ENCODE measurements at places on chromosomes 11 and 22. TPM values are rescaled to one million over a fixed set of nuclear protein-coding genes. Genes with fewer than 3 reads are reported as not detected.

The SMTNL1 gene
- total RNA-seq, result not detected

The SCGB2A2 gene
- not detected for total RNA-seq

DNA sequence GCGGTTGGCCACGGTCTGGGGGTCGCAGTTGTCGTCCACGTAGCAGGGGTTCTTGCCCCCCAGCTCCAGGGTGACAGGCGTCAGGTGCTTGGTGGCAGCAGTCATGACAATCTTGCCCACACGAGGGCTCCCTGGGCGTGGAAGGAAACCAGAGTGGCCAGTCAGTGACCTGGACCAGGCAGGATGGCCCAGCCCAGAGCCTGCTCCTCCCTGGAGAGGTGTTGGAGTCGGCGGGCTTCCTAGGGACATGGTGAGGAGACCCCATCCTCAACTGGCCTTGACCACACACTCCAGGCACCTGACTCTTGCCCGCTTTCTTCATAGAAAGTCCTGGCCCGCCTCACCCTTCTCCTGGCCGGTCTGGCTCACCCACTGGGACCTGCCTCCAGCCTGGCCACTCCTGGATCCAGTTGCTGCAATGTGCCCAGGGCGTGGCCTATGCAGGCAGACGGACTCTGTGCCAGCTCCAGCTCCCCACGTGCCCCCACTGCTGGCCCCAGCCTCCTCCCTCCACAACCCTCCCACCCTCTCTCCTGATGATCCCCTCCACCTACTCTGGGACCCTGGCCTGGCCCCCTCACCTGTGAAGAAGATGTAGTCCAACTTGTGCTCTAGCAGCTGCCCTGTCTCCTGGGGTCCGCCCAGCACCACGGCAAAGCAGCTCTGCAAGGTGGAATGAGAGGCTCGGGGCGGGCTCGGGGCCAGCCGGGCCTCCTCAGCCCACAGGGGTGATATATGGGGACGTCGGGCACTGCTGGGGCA lies 8.7 kb downstream of the ALDH3B2 start:
- no peak for DNase-seq

- DNase-seq, result no peak
Observed at GRCh38 chr11:45942381-45942780, 19.9 kb downstream of the LARGE2 start.

The FBXO3 gene
- 17.0 TPM for total RNA-seq

- DNase-seq, result no peak
Observed at GRCh38 chr11:68847395-68847794, 5.7 kb upstream of the CPT1A start.

- DNase-seq, result no peak
Observed at GRCh38 chr11:65445604-65446445, 23.2 kb downstream of the NEAT1 start.

The CNGA4 gene
- not detected for total RNA-seq

The CD151 gene
- 54.9 TPM for total RNA-seq

GRCh38 chr11:118634431-118635236 lies 27.2 kb downstream of the PHLDB1 start:
- DNase-seq, result no peak

DNA sequence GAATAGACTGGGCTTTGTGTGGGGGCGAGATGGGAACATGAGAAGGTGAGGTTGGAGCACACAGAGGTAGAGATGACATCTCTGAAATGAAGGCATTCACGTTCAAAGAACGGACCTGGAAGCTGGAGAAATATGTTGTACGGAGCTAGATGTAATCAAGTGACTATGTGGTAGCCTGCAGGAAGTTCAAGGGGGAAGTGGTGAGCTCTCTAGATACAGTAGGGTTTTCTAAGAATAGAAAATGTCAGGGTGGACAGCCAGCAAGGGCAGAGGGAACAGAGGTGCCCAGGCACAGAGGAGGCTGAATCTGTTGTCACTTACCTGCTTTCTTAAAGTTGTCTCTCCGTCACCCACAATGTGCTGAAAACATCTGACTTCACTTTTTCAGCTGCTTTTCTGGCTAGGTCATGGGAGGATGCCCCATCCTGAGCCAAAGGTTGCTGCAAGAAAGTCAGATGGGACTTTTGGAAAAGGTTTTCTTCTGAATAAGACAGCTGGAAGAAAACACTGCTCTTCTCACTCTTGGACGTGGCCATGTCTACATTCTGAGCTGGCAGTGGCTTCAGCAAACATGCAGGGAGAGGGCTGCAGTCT lies 171.5 kb upstream of the B3GAT1 start:
- DNase-seq, result peak; percentile 57

DNA sequence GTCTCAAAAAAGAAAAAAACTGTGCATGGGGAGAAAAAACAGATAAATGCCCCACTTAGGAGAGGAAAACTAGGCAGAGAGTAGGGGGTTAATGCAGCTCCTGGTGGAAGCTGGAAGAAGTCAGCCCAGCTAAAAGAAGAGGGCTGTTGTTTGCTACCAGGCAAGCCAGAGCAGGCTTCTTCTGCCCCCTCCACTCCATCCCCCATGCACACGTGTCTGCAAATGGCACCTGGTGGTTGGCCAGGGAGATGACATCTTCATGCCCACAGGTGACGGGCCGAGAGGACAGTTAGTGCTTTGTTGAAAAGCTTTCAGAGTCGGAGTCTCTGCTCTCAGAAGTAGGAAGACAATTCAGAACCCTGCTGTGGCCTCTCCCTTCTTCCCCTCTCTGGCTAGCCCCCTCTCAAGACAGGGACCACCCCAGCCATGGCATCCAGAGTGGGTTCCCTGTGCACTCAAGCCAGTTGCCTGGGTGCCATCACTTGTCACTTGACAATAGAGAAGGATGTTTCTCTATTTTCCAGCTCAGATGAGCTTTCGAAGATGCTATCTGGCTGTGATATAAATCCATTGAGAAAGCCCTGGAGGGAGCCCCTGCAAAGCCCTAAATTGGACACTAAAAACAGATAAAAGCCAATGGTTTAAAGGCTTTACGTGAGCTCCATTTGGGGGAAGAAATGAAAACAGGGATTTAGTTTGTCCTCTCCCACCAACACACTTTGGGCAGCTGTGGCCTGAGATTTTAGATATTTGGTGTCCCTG lies 142.0 kb downstream of the TRIM29 start:
- DNase-seq, result no peak

GRCh38 chr11:43989162-43989981 lies 46.9 kb downstream of the C11orf96 start:
- no peak for DNase-seq

DNA sequence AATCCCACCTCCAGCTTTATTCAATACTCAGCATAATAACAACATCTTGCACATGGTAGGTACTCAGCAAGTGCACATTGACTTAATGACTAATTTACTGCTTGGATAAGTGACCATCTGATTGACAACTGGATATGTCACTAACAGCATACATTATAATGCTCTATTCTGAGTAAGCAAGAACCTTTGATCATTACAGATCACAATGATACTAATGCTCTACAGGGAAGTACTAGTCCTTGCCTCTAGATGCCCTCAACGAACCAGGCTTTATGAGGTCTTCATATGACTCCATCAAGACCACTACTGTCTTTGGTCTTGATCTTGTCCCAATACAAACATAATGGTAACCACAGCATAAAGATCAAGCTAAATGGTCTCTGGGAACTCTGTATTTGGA lies 167.6 kb upstream of the MTMR2 start:
- DNase-seq, result peak; percentile 53

GRCh38 chr22:17597217-17597616 lies 31.3 kb downstream of the ATP6V1E1 start:
- DNase-seq, result no peak

The DRD2 gene
- total RNA-seq, result 1.4 TPM

- peak; percentile 72 for DNase-seq
Observed at GRCh38 chr11:130314184-130314749, 450 bp downstream of the ZBTB44 start.

GRCh38 chr22:33221568-33221967 lies 163.4 kb upstream of the SYN3 start:
- DNase-seq, result no peak

DNA sequence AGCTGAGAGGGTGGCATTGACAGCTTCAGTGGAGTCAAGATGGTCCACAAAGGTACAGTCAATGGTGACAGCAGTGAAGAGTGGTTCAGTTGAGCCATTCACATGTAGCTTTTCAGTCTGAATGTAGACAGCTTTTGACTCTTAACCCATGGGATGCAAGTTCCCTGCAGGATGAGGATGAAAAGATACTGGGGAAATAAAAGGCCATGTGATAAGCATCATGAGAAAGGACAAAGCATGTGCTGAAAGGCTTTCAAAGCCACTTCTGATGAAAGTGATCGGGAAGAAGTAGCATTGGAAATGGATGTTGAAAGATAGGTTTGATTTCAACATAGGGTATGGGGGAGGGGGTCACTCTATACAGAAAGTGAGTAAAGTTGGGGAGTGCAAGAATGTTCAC lies 182.9 kb downstream of the ETS1 start:
- DNase-seq, result no peak

- peak; percentile 58 for DNase-seq
Observed at GRCh38 chr11:68798221-68798813, 43.4 kb downstream of the CPT1A start.

GRCh38 chr11:65862941-65863888 lies 3.0 kb downstream of the MUS81 start:
- no peak for DNase-seq

DNA sequence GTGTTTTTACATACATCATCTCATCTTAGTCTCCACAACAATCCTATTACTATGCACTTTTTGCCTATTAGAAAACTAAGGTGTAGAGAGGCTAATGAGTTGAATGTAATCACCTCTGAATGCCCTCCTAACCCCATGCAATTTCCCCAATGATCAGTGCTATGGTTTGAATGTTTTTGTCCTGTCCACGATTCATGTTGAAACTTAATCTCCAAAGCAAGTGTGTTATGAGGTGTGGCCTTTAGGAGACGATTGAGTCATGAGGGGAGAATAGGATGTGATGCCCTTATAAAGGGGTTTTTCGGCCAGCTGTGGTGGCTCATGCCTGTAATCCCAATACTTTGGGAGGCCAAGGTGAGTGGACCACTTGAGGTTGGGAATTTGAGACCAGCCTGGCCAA lies 2.0 kb upstream of the CCDC73 start:
- no peak for DNase-seq

The MPST gene
- 42.3 TPM for total RNA-seq

GRCh38 chr22:22161924-22162851 lies 82.4 kb upstream of the VPREB1 start:
- DNase-seq, result no peak

The BMAL1 gene
- total RNA-seq, result 56.8 TPM

DNA sequence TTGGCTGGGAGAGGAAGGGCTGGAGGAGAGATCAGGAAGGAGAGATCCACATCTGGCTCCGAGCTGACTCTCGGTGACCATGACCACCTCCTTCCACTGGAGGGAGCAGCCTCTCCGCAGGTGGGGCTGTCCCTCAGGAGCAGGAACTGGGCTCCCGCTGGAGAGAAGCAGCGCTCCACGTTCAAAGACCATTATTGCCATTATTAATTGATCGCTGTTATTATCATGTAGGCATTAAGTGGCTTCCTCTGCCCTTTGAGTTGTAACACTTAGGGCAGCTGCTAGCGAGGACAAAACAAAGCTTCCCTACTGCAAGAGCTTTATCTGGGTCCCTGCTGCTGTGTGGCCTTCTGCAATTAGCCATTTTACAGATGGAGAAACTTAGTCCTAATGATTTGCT lies 251.9 kb downstream of the ST3GAL4 start:
- no peak for DNase-seq

DNA sequence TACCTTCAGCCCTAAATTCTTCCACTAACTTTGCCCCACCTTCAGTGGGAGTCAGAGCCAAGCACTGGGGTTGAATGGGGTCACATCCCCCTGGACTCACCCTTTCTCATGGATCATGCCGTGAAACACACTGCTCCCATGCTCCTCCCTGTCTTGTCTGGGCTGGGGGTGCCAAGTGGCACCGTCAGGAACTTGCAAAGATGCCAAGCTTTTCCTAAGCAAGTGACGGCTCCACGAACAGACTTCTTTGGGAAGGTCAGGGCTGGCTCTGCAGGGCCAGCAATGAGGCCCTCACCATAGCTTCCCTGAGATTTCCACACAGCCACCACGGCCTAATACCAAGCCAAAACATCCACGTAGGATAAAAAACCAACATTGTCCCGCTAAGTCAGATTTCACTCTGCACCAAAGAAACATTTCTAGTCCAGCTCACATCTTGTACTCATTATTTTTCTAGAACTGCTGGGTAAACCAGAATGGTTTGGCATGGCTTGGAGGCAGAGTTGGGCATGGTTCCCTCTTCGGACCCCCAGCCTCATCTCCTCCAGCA lies 76.5 kb downstream of the NAT10 start:
- no peak for DNase-seq

GRCh38 chr22:17911887-17912286 lies 112.5 kb downstream of the MICAL3 start:
- DNase-seq, result no peak

- no peak for DNase-seq
Observed at GRCh38 chr11:44434191-44434590, 124.3 kb upstream of the ALX4 start.

The GGTLC3 gene
- total RNA-seq, result not detected

DNA sequence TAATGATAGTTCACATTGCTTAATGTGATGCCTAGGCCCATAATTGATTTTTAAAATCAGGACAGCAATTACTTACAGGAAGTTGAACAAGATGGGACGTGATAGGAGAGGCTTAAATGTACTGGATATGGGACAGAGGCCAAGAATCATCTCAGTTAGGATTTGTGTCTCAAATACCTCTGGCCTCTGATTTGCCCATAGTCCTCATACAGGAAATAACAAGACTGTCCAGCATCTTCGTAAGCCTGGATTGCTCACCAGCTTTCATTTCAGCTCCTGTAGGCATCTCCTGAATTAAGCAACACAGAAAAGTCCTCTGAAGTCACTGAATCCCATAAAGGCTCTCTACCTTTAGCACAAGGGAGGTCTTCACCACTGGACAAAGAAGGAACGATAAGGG lies at the start of gene MRGPRX3:
Gene MRGPRX3 (plus strand): TSS at position 231 of the 400 bp plus-strand sequence. CDS start 4,632 bp downstream, outside the sequence.
- DNase-seq, result no peak

- no peak for DNase-seq
Observed at GRCh38 chr11:13207665-13208594, 69.7 kb upstream of the BMAL1 start.

The LGALS12 gene
- 0.29 TPM for total RNA-seq

The OR52L1 gene
- not detected for total RNA-seq

GRCh38 chr11:122091835-122092234 lies 24.2 kb downstream of the BLID start:
- DNase-seq, result no peak

GRCh38 chr11:46119352-46120216 lies 1.7 kb downstream of the PHF21A start:
- peak; percentile 77 for DNase-seq

All from activated CD8-positive, alpha-beta memory T cell treated with anti-CD3 and anti-CD28 coated beads, Interleukin-2, amount 10 ng/mL, durations not matched to agents 7 days and 5 days (primary cell).